Cortex of kidney (tissue), 1 donor: ENCODE measurements at places on chromosomes 2 and 18.

DNA sequence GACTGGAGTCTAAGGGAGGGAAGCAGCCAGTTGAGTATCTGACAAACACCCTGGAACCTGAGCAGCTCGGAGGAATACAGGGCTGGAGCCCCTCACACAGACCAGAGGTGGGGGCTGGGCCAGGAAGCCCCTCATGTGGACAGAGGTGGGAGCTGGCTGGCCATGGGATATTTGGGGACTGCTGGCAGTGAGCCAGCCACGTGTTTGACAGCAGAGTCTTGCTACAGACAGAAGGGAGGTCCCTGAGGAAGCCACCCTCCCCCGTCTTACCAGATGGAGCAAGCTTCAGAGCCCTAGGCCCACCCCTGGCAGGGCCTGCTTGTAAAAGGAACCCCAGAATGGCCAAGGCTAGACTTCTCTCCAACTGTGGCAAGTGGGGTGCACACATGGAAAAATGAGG lies 3.6 kb upstream of the MTERF4 start:
- DNase-seq = no peak

DNA sequence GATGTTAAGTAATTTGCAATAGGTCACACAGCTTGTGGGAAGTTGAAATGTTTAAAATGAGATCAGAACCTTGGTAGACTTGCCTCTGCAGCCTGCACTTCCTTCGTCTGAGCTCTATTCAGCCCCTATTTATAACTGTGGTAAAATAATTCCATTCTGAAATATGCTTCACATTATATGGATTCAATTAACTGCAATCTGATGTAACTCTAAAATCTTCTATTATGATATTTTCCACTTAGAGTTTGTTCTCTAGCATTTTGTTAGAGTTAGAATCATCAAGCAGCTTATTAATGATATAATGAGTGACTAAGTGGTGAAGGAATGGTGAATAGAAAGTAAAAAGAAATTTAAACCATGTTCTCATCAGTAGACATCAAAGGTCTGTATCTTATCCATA lies 139.6 kb upstream of the ARHGAP28 start:
- no peak for DNase-seq

DNA sequence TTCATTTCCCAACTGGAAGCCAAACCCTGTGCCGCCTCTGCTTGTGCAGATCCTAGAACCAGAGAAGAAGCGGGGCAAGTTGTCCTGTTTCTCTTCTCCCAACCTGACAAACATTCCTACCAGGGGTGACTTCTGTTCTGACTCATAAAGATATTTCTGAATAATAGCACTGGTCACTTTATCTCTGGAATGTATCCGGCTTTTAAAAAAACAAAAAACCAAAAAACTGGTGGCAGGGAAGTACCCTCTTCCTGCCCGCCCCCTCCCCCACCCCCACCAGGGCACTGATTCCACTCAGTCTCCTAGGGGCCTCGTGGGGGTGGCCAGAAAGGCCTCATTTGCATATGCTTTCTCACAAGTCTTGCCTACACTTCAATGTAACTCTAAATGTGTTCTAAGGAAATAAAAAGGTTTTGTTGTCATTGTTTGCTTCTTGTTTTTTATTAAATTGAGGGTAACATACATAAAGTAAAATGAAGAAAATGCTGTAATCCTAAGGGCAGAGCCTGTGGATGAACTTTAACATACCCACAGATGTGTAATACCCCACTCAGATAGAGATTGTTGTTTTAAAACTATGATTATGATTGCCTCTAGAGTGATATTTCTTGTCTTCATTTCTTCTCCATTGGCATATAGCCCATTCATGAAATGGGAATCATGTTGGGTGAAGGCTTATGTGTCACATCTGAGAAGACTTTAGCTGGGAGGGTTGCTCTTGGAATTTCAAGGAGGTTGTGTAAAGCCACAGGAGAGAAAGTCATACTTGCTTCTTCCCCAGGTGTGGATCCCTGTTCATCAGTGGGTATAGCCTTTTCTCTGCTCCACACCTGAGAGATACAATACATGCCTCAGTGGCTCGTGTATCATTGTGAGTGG lies 5.3 kb upstream of the FOSL2 start:
- no peak for DNase-seq

DNA sequence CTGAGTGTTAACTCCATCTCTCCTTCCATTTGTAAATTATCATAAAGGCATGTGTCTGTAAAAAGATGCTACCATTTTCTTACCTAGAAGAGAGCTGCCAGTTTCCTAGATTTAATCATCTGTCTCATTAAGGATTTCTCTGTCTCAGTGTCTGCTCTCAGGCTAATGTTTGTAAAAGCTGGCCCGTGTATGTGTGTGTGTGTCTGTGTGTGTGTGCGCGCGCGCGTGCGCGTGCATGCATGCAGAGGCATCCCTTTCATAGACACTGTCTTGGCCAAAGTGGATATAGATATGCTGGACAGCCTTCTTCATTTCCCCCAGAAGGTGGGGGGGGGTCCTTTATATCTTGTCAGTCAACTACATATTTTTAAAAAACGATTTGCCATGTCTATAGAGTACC lies 18.9 kb downstream of the MGAT5 start:
- DNase-seq = no peak

DNA sequence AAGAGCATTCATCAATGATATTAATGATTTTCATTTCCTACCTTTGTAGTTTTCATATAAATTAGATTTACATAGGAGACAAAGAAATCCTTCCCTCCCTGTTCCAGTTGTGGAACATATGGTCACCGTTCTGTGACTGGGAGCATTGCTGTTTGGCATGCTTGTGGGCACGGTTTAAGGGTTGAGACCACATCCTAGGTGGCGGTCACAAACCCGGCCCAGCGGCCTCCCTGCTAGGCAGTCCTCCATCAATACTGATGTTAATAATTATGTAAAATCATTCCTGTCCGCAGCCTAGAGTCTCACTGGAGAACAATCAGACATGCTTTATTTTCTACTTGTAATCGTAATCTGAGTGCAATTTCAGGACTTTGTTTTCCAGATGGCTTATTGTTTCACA lies 117.9 kb downstream of the AGAP1 start:
- no peak for DNase-seq

- no peak for DNase-seq
Measured at GRCh38 chr2:43266711-43267111, 40.3 kb upstream of the ZFP36L2 start.

DNA sequence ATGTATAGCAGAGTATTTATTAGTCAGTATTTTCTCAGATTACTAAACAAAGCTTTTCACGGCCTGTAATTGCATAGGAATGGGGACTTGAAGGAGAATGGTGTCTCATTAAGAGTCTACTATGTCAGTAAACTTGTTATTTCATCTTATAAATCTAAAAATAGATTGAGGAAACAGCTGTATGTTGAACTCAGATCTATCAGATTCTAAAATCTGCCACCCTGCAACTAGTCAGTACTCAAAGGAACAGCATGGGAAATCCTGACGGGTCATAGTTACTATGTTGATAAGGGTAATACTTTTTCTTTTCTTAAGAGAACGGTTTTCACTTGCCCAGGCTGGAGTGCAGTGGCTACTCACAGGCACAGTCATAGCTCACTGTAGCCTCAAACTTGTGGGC lies 70.2 kb upstream of the EMILIN2 start:
- DNase-seq = no peak

GRCh38 chr2:158928965-158929364 lies 39.5 kb upstream of the TANC1 start:
- no peak for DNase-seq

- DNase-seq = no peak
Measured at GRCh38 chr2:101187131-101187530, 35.9 kb upstream of the TBC1D8 start.

DNA sequence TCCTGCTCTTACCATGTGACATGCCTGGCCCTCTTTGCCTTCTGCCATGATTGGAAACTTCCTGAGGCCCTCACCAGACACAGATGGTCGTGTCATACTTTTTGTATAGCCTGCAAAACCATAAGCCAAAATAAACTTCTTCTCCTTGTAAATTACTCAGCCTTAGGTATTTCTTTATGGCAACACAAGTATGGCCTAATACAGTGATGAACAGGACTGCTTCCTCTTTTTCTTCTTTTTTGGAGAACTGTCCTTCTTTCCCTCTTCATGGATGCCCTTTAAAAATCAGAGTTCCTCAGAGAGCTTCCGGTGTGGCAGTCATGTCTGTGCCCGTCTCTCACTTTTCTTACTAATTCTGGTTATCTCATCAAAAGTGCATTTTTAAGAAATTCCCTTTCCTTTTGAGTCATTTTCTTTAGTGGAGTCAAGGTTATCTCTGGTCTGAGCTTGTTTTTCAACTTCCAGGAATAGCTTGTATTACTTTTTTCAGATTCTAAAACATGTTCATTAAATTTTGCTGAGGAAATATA lies 9.2 kb upstream of the IL1A start:
- DNase-seq = no peak

DNA sequence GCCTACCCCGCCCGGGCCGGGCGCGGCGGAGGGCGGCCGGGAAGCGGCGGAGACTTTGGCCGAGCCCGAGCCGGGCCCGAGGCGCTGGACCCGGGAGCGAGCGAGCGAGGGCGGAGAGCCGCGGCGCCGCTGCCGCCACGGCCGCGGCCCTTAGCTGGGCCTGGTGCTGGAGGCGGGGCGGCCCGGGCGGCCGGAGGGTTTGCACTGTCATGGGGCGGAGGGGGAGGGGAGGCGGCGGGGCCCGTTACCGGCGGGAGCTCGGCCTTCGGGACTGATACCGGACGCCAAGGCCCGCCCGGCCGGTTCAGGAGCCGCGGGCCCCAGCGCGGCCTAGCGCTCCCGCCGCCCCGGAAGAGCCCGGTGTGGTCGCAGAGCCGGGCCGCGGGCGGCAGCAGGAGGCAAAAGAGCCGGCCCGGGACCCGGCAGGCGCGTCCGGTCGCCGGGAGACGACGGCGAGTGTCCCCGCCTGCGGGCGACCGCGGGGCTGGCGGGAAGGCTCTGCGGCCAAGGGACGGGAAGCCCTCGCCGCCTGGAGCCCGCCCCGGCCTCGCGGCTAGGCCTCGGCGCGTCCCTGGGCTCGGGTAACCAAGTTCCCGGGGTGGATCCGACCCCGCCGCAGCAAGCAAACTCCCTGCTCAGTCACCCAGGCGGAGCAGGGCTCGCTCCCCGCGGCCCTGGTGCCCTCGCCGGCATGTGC lies 697 bp downstream of the KCMF1 start:
- DNase-seq = no peak

GRCh38 chr2:75582840-75583239 lies 22.1 kb upstream of the EVA1A start:
- DNase-seq = no peak

GRCh38 chr2:232476791-232477190 lies 10.8 kb downstream of the ECEL1 start:
- DNase-seq = no peak

GRCh38 chr18:60044290-60045006 lies 144.7 kb downstream of the PMAIP1 start:
- DNase-seq = no peak

GRCh38 chr2:165086337-165086736 lies 117.5 kb downstream of the SCN3A start:
- no peak for DNase-seq

DNA sequence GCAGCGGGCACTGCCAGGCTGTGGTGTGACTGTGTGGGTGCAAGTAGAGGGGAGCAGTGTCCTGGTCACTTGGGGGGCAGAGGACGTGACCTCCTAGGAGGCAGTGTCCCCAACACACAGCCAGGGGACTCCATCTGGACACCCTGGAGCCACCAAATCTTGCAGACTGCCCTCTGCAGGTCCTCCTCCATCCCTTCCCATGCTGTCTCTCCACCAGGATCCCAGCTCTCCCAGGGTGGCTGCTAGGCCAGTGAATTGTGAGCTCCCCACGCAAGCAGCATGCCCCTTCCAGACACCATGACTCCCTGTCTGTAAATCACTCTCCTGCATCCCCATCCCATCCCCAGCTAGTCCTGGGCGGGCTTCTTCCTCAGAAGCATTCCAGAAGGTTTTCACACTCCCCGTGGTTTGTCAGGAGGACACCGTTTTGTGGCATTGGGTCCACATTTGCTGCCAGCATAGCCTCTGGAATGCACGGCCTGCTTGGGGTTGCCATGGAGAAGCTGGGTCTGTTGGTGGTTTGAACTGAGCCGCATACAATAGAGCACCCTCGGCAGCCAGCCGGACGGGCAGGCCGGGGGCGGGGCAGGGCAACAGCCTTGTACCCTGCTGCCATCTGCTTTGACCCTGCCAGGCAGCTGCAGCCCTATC lies 210.7 kb downstream of the KLHL29 start:
- no peak for DNase-seq

- DNase-seq = no peak
Measured at GRCh38 chr2:71469403-71470398, 16.3 kb downstream of the DYSF start.

DNA sequence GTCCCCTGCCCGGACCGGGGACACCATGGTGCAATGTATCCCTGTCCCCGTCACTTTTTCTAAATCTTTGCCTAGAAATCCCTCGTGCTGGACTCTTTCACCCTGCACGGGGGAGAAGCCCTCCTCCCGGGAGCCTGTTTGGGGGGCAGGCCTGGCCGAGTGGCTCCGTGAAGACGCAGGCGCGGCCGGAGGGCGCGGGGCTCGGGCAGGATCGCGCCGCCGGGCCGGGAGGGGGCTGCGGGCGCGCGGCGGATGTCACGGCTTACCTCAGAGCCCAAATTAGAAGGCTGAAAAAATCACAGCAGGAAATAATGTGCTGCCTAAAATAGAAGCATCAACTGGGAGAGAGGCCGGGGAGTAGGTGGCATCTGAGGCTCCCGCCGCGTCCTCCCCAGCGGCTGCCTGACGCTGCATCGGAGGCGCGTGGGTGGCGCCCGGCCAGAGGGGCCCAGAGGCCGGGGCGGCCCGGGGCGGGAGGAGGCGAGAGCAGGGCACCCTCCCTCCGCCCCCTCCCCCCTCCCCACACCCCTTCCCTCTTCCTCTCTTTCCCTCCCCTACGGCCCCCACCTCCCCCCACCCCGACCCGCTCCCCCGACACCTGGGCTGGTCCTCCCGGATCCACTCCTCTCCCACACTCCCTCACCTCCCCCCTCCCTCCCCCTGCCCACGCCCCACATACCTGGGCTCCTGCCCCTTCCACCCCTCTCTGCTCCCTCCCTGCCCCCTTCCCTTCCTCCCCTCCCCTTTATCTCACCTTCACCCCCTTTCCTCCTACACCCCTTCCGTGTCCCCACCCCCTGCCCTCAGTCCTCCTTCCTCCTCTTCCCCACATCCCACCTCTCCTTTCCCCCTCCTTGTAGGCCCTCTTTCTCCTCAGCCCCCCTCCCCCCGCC lies 51.9 kb downstream of the SLC4A1AP start:
- no peak for DNase-seq

DNA sequence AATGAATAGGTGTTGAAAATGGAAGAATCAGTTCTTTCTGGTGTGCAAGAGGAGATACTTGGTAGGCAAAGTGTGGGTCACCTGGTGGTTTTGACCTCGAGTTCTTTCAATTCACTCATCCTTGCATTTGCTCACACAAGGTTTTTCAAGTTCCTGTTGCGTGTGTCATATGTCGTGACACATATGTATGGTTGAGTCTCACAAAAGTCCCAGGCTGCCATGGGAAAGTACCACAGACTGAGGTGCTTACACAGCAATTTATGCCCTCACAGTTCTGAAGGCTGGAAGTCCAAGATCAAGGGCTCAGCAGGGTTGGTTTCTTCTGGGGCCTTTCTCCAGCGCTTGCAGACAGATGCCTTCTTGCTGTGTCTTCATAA lies 64.4 kb downstream of the NCK2 start:
- DNase-seq = no peak

- no peak for DNase-seq
Measured at GRCh38 chr2:39379643-39380524, 57.2 kb downstream of the MAP4K3 start.
